ENCODE measurements at places on chromosomes 13 and 19. TPM values are rescaled to one million over a fixed set of nuclear protein-coding genes. Genes with fewer than 3 reads are reported as not detected.

DCT gene
- total RNA-seq = not detected

CEACAM19 gene
- total RNA-seq = 2.7 TPM

RDH8 gene
- not detected for total RNA-seq

ODAD3 gene
- total RNA-seq = 1.6 TPM

IGFL1 gene
- total RNA-seq = not detected

ZNF229 gene
- 3.0 TPM for total RNA-seq

GRCh38 chr13:25684491-25684890 is 312.7 kb downstream of the ATP8A2 start:
- DNase-seq = no peak

DNA sequence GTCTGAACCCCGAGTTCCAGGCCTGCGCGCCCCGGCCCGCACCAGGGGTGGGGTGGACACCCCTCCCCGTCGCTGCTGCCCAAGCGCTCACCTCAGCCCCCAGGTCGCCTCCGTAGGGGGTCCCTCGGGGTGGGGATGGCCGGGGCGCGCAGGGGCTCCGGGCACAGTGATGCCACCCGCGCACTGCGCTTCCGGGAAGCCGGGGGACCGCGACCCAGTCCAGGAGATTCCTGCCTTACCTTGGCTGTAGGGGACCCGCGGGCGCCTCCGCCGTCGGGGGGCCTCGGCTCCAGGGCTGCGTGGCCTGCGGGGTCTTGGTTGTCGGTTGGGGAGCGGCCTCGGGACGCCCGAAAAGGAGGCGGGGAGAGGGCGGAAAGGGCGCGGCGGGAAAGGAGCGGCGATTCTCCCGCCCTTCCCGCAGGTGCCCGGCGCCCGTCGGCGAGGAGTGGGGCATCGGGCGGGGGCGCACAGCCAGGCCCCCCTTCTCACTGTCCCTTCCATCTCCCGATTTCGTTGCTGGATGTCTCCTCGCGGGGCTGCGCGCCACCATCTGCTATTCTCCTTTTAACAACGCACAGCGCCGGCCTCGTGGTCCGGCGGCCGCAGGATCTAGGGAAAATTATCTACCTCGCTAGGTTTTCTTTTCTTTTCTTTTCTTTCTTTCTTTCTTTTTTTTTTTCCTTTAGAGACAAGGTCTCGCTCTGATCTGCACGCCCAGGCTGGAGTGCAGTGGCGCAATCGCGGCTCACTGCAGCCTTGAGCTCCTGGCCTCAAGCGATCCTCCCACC is at the start of gene KEAP1:
Gene KEAP1 (minus strand): TSS at position 355 of the 788 bp plus-strand sequence. CDS start 3,323 bp downstream, outside the sequence.
- DNase-seq = no peak

DNA sequence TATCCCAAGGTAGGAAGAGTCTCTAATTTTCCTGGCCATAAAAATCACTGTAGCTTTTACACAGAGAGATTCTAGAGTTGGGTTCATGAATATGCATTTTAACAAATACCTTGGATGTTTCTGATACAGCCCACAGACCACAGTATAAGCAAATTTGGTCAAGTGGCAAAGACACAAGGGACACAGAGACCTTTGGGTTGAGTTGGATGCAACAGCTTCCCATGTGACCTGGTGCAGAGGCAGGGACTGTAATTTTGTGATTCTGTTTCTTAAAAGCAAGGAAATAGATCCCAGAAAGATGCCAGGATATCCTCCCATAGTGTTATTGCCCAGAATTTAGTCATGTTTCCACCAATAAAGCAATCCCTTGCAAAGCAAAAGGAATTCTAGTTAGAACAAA is 27.0 kb downstream of the FPR3 start:
- DNase-seq = no peak

- DNase-seq = no peak
Measured at GRCh38 chr19:27851543-27852060, 1361.3 kb downstream of the UQCRFS1 start.

DNA sequence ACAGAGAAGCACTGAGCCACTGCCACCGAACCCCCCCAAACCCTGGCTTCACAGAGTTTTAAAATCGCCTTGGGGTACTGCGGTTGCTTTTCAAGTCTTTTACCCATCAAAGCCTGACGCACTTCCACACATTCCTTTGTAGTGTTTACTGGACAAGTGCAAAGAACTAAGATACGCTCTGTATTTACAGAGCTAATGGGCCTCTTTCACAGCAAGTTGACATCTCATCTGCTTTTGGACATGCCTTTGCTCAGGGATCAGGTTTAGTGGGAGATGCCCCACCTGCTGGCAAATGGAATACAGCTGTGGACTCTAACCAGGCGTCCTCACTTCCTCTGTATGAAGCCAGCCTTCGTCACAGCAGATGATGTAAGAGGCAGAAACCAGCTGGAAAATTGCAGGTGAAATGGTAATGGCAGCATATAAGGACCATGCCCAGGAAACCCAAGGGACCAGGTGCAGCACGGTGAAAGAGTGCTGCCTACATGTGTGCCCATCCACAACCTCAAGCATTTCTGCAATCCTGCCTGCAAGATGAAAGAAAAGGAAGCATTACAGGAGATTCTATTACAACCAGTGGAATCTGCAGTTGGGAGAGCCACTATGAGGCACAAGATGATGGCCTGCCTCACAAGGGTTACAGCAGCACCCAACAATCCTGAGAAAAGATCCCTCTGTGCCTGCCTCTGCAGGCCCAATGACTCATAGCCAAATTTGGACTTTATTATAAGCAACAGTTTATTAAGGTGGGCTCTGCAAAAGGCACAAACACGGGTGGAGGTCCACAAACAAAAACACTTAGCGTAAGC is 34.7 kb downstream of the BRD4 start:
- no peak for DNase-seq

- DNase-seq = no peak
Measured at GRCh38 chr13:21395953-21396352, 63.1 kb downstream of the ZDHHC20 start.

DNA sequence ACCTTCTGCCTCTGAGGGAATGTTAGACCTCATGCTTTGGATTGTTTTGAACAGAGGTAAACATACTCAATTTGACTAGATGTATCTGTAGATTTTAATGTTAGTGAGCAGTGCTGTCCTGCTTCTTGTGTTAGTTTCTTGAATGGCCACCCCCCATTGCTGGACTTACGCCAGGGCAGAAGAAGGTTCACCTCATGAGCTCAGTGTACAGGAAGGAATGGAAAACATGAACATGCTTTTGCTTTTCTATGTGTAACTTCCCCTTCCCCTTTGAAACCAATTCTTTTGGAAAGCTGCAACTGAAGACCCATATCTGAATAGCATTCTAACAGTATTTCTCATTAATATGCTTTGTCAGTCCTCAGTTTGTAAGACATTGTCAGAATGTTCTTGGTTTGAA is 32.3 kb downstream of the WASF3 start:
- DNase-seq = no peak

DNA sequence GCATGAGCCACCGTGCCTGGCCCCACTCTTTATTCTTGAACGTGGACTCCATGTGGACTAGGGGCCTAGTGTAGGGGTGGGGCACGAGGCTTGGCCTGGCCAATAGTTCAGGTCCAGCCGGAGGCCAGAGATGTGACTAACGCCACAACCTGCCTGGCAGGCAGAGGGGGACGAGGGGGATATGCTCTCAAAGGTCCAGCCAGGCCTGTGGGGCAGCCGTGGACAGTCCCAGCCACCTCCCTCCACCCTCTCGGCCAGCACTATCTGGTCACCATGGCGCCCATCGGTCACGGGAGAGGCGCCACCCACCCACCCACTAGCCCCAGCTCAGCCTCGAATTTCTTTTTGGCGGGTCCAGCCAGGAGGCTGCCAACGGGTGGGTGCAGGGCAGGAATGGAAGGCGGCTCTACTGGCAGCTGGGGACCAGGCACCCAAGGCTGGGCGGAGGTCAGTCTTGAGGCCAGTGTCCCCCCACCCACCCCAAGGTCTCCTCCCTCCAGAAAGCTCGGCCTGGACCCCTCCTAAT is 2.2 kb upstream of the CERS1 start:
- no peak for DNase-seq

DNA sequence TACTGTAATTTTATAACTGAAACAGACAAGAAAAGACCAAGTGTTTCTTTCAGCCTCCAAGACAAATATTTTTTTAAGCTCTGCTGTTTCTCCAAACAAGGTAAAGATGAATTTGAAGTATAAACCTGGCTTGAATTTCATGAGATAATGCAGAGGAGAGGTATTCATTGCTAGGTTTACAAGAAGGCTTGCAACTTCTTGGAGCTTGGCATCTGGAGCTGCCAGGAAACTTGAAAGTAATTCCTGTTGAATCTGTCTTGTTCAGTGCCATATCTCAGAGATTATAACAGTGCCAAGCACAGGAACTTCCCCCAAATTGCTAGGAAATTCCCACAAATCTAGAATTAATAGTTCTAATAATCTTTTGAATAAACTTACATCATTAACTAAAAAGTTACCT is 70.9 kb downstream of the CDK8 start:
- no peak for DNase-seq

GRCh38 chr19:19528721-19529490 is at the start of gene YJEFN3:
YJEFN3 (plus strand) TSS chr19:19528911; CDS start chr19:19528933, 22 bp downstream.
- DNase-seq = no peak
